ENCODE measurements at places on chromosomes 5 and 9.

- no peak for DNase-seq
Observed at GRCh38 chr9:127496974-127497373, 45.7 kb downstream of the LRSAM1 start.

DNA sequence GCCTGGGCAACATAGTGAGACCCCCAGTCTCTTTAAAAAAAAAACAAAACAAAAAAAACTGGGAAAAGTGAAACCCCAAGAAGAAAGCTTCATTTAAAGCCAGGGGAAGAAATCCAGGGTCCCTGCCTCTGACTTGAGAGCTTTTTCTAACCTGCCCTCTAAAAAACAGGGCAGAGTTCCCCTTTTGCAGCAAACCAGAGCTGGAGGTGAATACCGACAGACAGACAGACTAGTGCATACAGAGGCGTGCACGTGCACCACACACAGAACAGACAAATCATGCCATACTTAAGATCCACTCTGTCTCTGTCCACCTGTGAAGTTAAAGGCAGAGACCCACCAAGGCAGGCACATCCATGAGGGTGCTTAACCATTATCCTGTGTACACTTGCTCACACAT, 11.7 kb upstream of the AQP3 start:
- DNase-seq = no peak

DNA sequence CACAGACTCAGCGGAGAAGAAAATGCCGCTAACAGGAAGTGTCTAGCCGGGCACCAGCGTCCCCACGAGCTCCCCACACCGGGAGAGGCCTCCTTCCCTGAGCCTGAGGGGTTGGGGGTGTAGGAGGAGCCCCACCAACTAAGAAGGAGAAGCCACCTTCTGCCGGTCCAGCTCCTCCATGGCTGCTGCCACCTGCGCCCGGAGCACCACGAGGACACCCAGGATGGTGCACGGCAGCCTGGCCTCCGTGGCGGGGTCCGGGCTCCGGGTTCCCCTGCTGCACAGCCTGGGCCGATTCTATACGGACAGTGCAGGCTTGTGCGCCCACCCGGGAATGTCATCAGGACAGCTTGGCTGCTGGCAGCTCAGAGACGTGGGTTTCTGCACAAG, 297 bp downstream of the LCN8 start:
- no peak for DNase-seq

DNA sequence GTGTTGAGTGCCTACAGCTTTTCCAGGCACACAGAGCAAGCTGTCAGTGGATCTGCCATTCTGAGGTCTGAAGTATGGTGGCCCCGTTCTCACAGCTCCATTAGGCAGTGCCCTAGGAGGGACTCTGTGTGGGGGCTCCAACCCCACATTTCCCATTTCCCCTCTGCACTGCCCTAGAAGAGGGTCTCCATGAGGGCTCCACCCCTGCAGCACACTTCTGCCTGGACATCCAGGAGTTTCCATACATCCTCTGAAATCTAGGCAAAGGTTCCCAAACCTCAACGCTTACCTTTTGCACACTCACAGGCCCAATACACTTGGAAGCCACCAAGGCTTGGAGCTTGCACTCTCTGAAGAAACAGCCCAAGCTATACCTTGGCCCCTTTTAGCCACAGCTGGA, 131.3 kb downstream of the DEPDC1B start:
- no peak for DNase-seq

DNA sequence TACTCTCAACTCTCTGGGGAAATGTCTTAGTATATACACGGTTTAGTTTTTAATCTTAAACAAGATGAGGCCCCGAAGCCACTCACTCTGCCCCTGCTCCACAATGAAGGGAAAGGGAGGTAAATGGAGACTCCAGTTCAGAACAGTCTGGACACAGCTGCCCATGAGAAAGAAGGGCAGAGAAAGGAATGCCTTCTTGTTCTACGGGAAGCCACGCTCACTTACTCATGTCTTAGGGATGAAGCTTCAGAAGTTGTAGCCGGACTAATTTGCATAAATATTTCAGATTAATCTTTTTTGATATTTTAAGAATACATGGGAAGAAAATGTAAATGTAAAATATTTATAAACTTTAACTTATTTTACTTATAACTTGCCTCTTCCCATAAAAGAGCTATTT, 94.0 kb downstream of the COL23A1 start:
- DNase-seq = no peak

DNA sequence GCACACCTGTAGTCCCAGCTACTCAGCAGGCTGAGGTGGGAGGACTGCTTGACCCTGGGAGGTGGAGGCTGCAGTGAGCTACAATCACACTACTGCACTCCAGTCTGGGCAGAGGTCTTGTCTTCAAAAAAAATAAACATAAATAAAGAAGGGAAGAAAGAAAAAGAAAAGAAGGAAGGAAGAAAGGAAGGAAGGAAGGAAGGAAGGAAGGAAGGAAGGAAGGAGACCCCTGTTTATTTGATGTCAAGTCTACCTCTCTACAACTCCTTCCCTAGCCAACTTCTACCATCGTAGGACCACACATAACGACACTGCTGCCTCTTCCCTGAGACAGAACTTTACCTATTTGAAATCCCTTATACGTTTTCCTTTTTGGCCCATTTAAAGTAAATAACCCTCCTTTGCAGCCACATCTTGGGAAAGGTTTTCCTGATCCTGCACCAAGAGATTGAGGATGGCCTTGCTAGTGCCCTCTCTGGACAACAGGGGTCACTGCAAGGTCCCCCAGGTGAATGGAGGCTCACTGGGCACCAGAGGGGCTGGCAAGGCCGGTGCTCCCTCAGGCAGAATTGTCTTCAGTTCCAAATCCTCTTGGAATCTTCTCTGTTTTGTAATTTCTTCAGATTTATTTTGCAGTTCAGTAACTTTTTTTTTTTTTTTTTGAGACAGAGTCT, 10.5 kb downstream of the RPS14 start:
- DNase-seq = no peak

DNA sequence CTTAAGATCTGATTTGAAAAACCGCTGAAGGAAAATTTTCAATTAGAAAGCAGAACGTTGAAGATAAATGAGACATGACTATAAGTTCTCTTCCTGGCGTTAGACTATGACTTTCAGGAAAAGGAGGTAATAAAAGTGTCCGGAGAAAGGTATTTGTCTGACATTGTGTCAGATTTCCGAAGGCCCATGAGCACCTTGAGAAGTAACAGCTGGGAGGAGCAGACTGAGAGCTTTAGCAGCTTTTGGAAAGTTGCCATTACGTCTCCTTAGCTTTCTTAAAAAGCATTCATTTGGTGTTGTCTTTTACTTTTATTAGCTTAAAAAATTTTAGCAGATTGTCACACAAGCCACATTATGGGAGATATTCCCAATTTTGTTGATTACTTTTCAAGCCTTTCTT, 363.5 kb downstream of the NDUFS4 start:
- no peak for DNase-seq

- DNase-seq = no peak
Observed at GRCh38 chr5:139689631-139690063, 41.5 kb downstream of the CXXC5 start.

DNA sequence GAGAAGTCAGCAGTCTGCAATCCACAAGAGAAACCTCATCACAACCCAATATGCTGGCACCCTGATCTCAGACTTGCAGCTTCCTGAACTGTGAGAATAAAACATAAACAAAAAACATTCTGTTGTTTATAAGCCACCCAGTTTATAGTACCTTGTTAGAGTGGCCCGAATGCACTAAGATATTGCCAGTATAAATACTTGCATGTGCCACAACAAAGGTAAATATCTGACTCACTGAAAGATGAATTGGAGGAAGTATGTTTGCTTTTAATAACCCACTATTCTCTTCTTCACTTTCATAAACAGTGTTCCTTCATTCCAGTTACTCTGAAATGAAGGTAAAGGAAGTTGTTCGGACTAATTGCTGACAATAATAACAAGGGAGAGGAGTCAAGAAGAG, 1163.4 kb upstream of the CDH6 start:
- DNase-seq = no peak

DNA sequence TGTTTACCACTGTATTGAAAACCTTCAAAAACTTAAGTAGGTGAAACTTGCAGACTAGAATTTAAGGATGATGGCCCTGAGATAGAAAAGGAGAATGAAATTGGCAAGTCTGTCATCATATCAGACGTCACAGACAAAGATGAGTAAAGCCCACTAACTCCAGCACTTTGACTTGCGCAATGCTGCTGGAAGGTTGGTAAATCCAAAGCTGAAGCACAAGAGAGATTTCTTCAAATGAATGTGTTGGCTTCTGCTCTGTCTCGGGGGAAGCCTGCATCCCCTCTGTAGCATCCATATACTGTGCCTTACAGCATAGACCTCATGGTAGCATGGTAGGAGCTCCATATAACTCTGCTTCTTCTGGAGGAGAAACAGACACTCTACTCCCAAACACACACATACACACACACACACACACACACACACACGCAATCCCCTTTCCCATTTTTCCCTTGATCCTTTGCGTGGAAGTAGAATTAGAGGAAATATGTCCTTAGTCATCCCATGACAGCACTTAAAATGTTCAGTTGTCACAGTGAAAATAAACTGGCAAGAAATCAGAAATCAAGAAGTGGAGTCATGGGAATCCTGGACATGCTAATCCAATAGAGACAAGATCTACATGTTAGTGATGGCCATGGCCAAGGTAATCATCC, 241.5 kb downstream of the NR3C1 start:
- peak; percentile 96 for DNase-seq

GRCh38 chr5:79567926-79568549, 44.2 kb upstream of the TENT2 start:
- DNase-seq = no peak

DNA sequence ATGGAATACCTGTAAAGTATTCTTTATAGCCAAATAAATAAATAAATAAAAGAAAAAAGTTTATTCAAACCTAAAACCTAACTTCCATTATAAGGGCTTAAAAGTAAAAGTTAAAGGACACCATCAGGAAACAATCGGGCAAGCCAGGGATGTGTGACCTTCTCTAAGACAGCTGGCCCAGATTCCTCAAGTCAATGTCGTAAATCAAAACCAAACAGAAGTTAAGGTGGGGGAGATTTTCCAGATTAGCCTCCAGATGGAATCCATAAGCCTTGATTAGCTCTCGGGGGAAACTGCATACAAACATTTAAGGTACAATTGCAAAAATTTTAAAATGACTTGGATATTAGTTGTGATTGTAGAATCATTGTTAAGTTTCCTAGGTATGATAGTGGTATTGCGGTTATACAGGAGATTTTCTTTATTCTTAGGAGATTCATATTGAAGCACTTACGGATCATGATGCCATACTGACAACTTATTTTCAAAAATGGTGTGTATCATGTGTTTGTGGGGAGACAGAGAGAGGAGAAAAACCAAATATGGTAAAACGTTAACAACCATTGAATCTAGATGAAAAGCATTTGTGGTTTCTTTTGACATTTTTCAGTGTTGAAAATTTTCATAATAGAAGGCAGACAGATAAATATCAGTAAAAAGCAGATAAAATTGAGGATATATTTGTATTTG, 21.5 kb upstream of the MGAT1 start:
- no peak for DNase-seq

GRCh38 chr5:148708854-148709253, 54.5 kb upstream of the HTR4 start:
- DNase-seq = no peak

DNA sequence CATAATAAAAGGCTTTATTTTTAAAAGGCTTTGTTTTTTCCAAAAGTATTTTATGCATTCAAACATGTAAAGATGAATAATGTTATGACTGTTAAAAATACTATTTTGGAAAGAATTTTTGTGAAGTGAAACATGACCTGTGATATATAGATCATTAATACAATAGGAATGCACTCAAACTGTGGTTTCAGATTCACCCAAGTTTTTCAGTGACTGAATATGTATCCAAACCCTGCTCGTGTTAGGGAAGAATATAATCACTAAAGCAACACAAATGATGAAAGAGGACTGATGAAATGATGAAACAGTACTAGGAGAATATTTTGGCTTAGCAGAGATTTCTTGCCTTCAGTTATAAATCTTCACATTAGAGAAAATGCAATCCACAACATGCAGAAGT, 278.0 kb downstream of the ADAMTS6 start:
- DNase-seq = peak; percentile 79

DNA sequence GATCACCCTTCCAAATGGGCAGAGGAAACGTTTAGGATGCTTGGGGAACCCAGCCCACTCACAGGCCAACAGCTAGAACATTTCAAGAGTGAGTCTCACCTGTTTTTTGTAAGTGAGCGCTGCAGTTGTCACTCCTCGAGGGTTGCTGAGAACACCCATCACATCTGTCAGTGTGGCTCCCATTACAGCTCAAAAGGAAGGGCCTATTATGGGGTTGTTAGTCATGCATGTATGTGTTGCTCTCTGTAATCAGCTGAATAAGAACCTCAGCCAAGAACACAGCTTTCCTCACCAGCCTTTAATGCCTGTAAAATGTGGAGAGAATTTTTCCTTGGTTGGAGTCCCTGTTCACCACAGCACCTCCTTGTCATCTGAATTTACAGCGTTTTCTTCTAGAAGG, 196.3 kb upstream of the KLF4 start:
- peak; percentile 54 for DNase-seq

DNA sequence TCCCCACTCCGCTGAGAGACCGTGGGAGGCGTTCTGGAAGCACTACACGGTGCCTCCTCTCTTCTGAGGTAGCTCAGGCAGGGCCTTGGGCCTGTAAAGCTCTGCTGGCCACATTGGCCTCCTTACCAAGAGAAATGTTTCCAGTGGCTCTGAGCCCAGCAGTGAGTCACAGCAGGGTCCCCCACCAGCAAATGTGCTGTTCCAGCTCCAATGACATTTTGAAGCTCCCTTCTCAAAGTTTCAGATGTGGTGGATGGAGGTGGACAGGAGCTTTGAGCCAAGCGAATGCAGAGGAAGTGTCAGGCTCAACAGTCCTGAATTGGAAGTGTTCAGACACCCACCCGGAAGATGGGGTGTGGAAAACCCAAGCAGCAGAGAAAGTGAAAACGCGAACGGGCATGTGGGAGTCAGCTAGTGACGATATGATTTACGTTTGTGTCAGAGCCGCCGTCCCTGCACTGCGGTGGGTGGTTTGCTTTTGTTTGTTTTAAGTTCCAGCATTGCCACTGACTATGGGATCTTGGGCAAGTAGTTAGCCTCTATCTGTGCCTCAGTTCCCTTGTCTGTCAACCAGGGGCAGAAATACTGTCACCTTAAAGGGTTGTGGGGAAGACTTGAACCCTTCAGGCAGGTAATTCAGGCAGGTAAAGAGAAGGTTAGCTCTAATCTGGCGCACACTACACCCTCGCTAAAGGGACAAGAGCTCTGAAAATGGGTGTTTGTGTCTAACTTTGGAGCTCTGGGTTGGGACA, 38.2 kb downstream of the C5orf15 start:
- peak; percentile 24 for DNase-seq

- no peak for DNase-seq
Observed at GRCh38 chr9:86022687-86023266, 76.6 kb downstream of the GOLM1 start.
